Urothelium cell line (cell line): ENCODE measurements at places on chromosomes 16 and 17.

GRCh38 chr16:46822270-46822669 is 8.7 kb downstream of the C16orf87 start:
- no peak for DNase-seq

DNA sequence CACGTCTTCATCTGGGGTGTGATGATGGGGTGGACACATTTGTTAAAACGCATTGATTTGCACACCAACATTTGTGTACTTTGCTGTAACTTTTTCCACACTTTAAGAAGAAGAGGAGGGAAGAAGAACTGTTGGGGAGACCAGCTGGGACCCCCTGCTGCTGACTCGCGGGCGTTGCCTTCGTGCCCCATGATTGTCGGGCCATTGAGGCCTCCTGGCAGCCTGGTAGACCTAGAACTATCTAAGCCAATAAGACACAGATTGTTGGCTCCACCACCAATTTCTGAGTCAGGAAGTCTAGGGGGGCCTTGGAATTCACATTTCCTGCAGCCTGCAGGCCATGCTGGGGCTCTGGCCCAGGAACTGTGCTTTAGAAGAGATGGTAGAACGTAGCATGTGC is 105.5 kb downstream of the TNFRSF13B start:
- no peak for DNase-seq

DNA sequence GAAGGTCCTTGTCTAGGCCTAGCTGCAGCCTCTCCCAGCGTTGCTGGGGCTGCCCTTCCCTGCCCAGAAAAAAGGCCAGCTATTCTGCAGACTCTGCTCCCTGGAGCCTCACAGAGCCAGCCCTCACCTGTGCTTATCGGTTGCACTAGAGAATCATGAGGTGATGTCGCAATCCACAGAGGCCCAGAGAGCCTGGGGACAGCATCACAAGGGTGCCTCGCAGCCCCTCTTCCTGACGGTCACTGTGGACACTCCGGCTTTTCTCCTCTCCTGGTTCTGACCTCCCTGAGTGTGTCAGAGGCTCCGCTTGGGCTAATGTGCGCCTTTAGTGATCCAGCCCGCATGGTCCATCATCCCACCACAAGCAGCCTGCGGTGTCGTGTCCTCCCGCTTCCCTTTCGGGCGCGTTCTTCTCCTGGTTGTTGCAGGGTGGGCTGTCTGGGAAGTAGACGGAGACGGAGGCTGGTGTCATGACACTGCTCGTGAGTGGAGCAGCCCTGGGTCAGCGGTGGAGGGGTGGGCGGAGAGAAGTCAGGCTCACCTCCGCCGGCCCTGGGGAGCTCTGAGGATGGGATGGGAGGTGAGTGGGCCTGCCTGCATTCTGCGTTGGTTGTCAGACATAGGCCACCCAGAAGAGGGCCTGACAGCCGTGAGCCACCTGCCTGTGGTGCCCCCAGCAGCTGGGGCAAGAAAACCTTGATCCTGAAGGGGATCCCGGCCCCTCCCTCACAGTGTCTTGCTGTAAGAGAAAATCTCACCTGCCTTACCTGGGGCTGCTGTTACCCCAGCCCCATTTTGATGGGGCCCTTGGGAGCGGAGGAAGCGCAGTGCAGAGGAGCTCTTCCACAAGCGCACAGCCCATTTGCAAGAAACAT is 165.9 kb upstream of the CHMP6 start:
- no peak for DNase-seq

GRCh38 chr16:7437843-7438242 is 105.2 kb downstream of the RBFOX1 start:
- no peak for DNase-seq

DNA sequence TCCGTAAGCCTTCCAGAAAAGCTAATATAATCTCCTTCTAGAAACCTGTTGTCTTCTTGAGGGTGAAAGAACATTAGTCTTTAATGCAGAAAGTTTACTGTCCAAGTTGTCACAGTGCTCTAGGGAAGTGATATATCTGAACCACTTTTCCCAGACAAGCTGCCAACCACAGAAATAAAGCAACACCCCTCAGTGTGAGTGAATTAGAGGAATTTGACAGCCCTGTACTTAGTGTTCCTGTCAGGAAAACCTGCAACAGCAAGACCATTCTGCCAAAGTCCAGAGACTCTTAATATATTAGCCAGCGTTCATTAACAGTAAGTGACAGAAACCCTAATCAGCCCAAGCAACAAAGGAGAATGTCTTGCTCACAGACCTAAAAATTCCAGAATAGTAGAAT is 137.7 kb downstream of the KATNIP start:
- DNase-seq = no peak

DNA sequence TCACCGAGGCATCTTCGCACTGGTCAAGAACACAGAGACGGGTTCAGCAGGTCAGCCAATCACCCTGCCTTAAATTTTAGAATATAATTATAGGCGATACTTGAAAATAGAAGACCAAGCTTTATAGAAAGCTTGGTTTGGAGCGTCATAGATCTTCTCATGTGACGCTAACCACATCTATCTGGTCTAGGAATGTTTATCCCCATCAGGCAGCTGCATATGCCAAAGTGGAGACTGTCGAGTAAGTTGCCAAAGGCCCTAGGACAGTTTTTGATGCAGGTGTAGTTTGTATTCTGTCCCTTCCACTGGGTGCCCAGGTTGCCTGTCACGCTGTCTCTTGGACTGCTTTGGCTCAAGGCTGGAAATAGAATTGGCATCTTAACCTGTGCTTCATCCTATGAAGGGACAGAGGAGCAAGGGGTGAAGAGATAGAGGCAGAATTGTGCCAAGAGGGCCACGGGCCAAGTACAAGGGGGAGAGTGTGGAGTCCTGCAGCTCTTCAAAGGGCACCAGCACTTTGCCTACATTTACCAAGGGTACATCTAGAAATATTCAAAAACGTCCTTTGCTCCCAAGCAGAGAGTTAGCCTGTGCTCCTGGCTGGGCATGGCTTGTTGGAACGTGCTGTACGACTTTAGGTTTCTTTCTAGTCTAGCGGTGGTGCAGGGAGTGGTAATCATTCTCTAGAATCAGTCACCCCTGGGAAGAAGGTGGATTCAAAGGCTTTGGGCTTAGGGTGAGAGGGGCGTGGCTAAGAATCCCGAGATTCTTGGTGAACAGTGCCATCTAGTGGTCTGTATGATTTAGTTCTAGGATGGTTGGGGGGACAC is 5.3 kb upstream of the WIPI1 start:
- peak; percentile 79 for DNase-seq
